AG10803 (cell line): ENCODE measurements at places on chromosomes 2 and 18.

DNA sequence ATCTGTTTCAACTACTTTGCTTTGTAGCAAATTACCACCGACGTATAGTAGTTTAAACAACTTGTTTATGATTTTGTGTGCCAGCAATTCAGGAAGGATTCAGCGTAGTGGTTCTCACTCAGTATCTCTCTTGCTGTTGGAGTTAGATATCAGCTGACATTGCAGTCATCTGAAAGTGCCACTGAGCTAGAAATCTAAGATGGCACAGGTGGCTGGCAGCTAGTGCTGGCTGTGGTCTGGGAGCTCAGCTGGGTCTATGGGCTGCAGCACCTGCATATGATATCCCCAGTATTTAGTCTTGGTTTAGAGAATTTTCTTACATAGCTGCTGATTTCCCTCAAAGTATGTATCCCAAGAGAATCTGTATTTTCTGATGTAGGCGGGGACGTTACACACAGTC, 235.6 kb downstream of the SCG2 start:
- no peak for DNase-seq

- DNase-seq: no peak
Observed at GRCh38 chr2:119718501-119719260, 39.7 kb downstream of the TMEM177 start.

- no peak for DNase-seq
Observed at GRCh38 chr18:48680339-48681250, 141.8 kb downstream of the CTIF start.

DNA sequence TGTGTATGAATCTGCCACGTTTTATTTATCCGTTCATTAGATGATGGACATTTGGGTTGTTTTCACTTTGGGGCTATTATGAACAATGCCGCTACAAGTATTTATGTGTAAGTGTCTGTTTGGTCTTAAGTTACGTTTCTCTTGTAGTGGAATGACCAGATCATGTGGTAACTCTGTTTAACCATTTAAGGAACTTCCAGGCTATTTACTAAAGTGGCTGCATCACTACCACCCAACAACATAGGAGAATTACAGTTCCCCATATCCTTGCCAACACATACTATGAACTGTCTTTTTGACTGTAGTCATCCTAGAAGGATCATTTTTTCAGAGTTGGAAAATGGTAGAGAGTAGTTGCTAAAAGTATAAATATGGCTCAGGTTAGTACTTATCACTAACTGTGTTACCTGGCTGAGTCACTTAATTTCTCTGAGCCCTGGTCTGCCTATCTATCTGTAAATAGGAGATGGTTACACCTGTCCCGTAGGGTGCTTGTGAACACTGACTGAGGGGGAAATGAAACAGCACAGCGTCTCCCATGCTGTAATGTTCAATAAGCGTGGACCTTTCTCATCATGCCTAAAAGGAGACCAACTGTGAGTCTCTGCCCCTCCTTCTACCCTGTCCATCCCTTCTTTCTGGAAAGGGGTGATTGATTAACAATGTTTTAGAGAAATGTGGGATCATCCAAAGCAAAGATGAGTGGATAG, 103.1 kb downstream of the SH3RF3 start:
- no peak for DNase-seq

GRCh38 chr2:85720533-85720932, 26.4 kb downstream of the GNLY start:
- DNase-seq: no peak

DNA sequence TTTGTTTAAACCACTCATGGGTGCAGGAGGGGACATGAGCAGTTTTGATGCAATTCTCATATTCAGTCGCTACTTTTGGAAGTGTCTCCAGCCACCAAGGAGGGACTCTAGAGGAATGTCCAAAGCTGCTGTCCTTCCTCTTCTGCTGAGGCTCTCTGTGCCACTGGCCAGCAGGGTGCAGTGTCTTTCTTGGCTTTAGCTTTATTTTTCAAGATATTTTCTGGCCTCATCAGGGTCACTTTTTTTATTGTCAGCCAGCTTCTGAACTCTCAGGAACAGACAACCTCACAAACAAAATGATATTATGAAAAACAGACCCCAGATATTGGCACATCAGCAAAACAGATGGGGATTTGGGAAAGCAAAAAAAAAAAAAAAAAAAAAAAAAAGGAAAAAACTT, 289.3 kb upstream of the ZSWIM2 start:
- peak; percentile 33 for DNase-seq

DNA sequence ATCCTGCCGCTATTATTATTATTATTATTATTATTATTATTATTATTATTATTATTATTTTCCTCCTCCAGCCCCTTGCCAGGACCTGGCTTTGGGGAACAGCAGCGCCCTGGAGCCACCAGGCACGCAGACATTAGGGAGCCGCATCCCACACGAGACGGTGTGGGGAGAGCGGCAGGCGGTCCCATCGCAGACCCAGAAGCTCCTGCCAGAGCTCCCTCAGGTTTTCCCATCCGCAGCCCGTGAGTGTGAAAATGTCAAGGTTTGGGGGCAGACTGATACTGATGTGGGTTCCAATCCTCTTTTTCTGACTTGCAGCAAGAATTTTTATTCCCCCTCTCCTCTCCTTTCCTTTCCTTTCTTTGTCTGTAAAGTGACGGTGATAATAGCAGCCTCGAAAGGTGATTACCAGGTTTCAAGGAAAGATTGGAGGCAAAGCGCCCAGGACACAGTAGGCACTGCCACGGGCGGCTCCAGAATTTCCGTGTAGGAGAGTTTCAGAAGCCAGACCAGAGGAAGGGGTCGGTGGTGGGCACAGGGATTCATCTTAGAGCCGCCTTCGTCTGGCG, 816 bp downstream of the SCTR start:
- DNase-seq: no peak

DNA sequence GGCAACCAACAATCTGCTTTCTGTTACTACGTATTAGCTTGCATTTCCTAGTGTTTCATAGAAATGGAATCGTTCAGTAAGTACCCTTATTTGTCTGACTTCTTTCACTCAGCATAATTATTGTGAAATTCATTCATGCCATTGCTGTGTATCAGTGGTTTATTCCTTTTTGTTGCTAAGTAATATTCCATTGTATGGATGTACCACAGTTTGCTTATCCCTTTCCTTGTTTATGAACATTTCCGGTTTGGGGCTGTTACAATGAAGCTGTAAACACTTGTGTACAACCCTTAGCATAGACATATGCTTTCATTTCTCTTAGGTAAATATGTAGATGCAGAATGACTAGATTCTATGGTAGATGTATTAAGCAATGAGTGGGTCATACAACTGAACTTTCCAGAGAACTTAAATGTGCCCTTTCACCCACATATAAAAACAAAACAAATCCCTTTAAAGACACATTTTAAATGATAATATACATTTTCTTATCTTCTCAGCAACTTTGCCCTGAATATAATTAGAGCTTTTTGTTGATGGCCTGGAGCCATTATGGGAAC, 21.9 kb downstream of the FER1L5 start:
- no peak for DNase-seq

- DNase-seq: peak; percentile 9
Observed at GRCh38 chr2:144836635-144837350, 316.9 kb upstream of the ZEB2 start.

GRCh38 chr2:126686841-126687485, 31.0 kb downstream of the GYPC start:
- DNase-seq: no peak

DNA sequence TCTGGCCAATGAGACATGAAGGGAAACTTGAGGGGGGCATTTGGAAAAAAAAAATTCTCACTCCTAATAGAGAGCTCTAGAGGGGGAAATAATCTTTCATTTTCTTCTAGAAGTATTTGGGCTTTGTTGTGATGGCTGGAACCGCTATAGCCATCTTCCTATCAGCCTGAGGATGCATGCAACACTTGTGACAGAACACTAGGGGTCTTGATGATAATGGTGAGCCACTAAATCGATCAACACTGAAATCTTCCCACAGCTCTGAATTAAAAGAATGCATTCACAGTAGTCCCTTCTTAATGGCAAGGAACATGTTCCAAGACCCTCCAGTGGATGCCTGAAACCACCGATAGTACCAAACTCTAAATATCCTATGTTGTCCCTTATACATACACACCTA, 325.3 kb downstream of the LNPK start:
- no peak for DNase-seq

GRCh38 chr2:169704160-169704708, 10.0 kb downstream of the PHOSPHO2 start:
- DNase-seq: no peak

GRCh38 chr18:76454418-76454817, 40.6 kb downstream of the ZNF516 start:
- no peak for DNase-seq

DNA sequence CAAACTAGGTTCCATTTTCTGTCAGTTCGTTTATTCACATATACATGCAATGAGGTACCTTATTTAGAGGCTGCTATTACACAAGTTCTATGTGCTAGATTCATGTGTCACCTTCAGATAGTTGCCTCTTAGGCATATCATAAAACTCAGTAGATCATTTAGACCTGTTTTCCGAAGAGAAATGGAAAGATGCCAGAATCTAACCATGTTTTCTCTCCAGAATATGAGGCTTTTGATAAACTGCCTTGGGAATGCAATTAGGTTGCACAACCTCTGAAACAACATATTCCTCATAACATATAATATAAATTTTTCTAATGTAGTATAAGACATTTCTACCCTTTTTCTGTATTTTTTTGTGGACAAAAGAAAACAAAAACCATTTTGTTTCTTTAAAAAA, 108.1 kb downstream of the PRPF40A start:
- DNase-seq: no peak

DNA sequence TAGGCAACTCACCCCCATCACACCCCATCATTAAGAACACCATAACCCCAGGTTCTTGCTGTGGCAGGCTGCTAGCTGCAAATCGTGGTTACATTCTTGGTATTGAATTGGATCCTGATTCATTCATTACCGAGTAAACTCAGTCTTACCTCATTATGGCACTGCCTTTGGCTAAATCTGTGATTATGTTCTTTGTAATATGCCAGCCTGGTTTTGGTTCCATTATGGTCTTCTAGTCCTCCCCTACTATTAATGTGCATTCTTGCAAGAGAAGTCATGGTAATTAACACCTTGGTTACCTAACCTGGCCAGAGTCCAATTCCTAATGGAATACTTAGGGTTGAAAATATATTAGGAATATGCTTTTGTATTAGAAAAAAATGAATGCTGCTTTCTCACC, 258.9 kb upstream of the APCDD1 start:
- no peak for DNase-seq

- DNase-seq: peak; percentile 85
Observed at GRCh38 chr2:188808947-188809355, 165.2 kb upstream of the COL3A1 start.

DNA sequence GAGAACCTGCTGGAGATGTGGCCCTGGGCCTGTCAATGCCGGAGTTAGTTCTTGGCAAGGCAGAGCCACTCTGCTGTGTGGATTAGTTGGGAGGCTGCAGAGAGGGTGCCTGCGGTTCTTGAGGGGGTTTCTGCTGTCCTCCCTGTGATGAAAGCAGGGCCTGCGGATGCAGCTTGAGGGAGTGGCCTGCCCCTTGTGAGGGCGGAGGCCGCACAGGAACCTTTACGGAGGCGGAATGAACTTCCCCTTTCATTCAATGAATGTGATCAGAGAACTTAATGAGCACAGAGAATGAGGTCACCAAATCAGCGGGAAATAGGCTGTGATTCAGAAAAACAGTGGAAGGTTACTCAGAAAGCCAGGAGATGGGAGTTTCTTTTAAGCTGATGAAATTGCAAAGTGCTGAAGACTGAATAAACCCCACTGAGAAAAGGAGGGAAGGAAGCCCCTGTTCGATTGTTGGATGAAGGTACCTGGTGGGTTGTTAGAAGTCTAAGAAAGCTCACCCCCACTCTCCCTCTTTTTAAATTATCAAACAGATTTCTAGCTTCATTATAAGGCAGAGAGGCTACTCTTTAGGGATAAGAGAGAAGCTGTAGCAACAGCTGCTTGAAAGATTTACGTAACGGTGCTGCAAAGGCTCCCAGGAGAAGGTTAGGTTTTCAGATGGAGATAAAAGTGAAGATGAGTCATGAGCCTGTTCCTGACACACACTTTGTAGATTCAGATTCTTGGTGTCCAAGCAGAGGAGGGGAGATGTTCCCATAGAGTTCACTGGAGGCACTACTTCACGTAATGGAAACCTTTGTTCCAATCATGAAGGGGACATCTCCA, 47.4 kb downstream of the VWA3B start:
- DNase-seq: no peak

- DNase-seq: no peak
Observed at GRCh38 chr18:66993492-66993891, 389.6 kb upstream of the CDH19 start.

DNA sequence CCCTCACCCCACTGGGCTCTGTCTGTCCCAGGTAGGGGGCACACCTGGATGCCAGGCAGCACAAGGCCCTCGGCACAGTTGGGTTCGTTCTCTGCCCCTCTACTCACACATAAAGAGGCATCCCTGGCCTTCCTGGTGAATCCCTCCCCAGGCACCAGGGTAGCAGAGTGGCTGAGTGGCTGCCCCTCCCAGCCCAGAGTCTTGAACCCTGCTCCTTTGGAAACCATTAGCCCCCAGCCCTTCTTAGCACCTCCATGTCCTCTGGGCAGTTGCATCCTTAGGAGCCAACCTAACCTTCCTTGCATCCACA, 2.0 kb downstream of the GPC1 start:
- DNase-seq: no peak

GRCh38 chr2:191573216-191573615, 104.7 kb upstream of the NABP1 start:
- no peak for DNase-seq

DNA sequence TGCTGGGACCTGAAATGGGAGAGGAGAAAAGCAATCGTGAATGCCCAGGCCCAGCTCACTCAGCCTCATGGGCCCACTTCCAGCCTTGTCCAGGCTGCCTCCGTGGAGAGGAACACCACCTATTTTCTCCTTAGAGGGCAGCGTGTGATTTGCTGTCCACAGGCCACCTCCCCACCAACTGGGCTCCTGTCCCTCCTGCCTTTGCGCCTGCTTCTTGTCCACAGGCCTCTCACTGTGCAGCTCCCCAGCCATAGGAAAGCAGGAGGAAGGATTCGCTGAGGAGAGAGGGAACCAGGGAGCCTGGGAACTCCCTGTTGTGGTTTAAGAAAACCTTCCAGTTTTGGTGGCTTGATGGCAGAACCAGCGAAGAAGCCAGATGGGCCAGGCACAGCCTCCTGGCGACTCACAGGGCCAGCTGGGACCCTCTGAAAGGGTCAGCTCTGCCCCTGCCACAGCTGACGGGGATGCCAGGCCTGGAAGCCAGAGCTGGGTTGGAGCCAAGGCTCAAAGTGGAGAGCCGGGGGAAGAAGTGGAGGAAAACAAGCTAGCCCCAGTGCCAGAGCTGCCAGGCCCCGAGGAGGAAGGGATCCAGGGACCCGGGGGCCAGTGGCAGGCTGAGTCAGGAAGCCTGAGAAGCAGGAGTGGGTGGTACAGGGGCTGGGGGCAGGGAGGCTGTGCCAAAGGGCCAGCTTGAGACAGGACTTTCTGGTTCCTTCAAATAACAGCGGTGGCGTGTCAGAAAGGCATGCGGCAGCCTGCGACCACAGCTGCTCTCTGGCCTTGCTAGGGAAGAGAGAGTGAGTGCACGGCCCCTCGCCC, 9.9 kb downstream of the TMBIM1 start:
- DNase-seq: peak; percentile 62

DNA sequence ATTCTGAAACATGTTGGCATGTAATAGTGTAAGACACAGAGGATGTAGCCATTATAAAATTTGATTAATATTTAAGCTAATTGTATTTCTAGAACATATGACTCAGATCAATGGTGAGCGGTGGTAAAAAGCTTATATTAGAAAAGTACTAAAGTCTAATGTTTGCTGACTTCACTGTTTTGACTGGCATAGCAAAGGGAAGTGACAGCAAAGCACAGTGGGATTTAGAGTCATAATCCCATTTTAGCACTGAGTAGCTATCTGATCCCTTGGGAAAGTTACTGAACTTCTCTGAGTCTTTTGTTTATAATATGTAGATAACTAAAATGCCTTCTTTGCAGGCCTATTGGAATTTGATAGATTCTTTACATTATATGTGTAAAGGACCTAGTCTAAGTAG, 60.4 kb downstream of the KIAA1328 start:
- DNase-seq: no peak
